ENCODE measurements at places on chromosomes 6 and 20. TPM values are rescaled to one million over a fixed set of nuclear protein-coding genes. Genes with fewer than 3 reads are reported as not detected.

The KCNS1 gene
- 0.18 TPM for total RNA-seq

- no peak for DNase-seq
Observed at GRCh38 chr20:16419138-16419715, 154.0 kb downstream of the KIF16B start.

- no peak for DNase-seq
Observed at GRCh38 chr20:4910951-4911350, 90.4 kb downstream of the SLC23A2 start.

GRCh38 chr6:12798326-12798725, 81.8 kb downstream of the PHACTR1 start:
- DNase-seq, result no peak

DNA sequence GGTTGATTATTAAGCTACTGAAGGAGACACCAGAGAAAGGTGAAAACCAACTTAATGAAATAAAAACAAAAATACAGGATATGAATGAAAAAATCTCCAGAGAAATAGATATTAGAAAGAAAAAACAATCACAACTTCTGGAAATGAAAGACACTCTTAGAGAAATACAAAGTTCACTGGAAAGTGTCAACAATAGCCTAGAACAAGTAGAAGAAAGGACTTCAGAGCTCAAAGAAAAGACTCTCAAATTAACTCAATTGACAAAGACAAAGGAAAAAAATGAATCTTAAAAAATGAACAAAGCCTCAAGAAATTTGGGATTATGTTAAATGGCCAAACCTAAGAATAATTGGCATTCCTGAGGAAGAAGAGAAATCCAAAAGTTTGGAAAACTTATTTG, 10.3 kb upstream of the MCM9 start:
- DNase-seq, result no peak

The C6orf15 gene
- not detected for total RNA-seq

DNA sequence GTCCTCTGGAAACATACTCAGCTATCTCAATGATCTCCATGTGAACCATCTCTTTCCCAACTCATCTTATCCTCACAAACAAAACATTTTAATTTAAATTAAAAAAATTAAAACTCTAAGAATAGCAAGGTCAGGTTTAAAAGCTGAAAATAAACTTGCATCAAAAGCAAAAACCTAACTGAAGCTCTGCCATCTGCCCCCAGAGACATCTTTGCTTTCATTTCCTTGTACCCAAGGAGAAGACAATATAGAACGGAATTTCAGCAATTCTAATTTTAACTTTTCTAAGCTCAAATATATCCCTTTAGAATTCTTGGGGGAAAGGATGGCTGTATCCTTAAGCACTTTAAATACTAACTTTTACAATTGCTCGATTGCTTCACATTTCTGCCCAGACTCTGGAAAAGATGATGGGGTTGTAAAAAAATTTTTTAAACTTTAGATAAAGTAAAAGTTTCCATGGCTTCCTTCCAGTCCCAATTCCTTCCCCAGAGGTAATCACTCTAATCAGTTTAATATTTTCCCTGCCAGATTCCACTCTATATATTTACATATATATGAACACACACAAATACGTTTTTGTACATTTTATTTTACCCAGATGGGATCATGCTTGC, 69.2 kb upstream of the SMIM29 start:
- DNase-seq, result no peak

The HSPA1A gene
- 58.5 TPM for total RNA-seq

The OPRM1 gene
- total RNA-seq, result not detected

DNA sequence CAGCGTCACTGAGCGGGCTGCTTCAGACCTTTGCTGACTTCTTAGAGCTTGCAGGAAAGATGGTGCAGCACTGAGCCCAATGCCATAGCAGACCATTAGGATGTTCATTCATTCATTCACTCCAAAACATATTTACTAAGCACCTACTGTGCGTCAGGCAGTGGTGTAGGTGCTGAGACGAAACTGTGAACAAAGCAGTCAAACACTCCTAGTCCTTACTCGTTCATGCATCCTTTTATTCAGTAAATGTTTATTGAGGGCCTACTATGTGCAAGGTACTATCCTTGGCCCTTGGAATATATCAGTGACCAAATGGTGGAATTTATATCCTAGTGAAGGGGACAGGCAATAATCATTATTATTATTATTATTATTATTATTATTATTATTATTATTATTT, 76.6 kb downstream of the TOX2 start:
- no peak for DNase-seq

DNA sequence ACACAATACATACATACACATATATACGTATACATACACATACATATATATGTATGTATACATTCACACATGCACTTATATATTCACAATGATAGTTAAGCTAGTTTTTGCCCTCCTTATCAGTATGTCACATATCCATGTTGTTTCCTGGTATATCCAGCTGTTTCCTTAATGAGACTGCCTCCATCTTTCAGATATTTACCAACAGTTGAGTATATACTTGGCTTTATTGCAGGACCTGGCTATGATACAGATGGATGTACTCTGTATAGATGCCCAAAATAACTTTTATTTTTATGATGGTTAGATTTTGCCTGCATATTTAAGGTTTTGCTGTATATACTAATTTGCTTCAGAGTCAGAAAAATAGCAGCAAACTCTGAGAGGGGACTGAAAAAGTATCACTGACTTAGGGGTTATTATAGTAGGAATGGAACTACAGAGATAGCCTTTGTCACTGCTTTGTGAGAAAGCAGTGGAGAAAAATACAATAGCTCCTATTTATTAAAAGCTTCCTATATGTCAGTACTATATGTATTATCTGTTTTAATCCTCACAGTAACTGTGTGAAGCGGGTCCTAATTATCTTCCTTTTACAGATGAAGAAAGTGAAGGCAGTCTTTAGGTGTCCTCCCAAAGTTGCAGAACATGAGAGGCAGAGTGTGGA, 35.5 kb downstream of the CARMIL1 start:
- DNase-seq, result no peak

GRCh38 chr6:28910901-28911690, 12.7 kb downstream of the TRIM27 start:
- no peak for DNase-seq

DNA sequence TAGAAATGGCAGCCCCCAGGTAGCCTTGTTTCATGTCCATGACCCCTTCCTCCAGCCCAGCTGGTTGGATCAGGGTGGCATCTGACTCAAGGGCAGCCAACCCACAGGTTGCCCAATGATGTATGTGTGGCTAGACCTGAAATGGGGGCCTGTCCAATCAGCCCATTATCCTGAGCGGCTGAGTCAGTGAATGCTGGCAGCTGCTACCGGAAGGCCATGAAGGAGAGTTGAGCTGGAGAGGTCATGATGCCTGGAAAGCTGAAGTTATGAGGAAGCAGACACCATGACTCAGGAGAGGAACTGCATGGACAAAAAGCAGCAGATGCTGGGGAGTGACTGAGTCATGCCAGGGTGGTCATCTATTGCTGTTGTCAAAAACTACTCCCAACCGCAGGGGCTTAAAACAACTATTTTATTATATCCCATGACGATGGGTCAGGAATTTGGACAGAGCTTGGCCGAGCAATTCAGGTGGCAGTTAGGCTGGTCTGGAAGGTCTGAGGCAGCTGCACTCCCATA, 67.3 kb downstream of the MDGA1 start:
- DNase-seq, result no peak

The LIN28B gene
- total RNA-seq, result 45.6 TPM

GRCh38 chr6:167415441-167415961, 90.6 kb downstream of the TTLL2 start:
- DNase-seq, result peak; percentile 56

The ABHD16B gene
- not detected for total RNA-seq

The TBC1D20 gene
- total RNA-seq, result 10.9 TPM

GRCh38 chr6:95785785-95786184, 208.4 kb downstream of the MANEA start:
- DNase-seq, result no peak

The OR2B6 gene
- not detected for total RNA-seq

The PAX1 gene
- total RNA-seq, result not detected

DNA sequence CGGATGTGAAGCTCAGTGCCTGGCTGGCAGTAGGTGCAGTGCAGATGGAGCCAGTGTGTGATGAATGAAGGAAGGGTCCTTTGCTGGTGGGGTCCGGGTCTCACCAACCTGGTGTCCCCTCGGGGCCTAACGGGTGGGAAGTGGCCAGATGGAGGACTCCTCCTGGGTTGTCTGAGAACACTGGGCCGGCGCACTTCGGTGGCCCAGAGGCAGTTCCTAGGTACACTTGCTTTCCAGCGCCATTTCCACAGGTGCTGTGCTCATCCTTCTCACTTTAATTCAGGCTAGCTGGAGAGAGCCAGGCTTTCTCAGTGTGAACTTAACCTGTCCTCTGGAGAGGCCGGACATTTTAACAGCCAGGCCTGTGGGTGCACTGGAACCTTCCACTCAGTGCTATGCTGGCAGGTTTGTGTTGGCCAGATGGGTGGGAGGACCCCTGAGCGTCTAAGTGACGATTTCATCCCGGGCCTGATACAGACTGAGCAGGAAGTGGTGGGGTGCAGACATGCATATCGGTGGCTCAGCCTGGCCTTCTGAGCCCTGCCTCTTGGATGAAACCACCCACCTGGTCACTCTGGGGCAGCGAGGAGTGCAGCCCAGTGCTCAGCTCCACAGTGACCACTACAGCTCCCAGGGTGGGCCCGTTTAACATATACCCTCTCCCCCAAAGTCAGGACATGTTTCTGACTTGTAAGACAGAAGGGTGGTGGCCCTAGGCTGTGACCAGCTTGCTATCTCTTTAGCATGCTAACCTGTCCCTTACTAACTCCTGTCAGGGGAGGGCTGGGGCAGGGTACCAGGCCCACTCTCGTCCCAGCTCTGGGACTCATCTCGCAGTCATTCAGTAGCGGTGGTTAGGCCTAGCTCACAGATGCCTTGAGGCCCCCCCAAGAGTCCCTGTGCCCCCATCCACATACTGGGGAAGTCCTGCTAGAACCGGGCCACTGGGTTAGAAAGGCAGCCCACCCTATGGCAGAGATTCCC, 8.2 kb upstream of the PYGB start:
- DNase-seq, result no peak

The FRK gene
- 0.10 TPM for total RNA-seq

DNA sequence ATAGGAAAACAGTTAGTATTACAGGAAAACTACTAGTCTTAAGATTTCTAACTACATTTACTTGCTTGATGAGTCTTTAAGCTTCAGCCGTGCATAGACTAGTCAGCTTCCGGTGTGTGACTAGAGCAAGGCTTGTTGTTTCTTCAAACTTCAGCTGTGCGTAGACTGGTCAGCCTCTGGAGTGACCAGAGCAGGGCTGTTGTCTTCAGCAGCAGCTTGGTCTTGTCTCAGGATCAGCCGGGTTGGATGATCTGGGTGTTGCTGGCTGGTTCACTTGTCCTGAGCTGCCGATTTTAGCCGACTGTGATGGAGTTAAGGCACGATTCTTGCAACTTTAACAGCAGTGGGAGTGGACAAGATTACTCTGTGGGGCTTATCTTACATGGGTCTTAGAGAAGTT, 44.7 kb downstream of the HLA-C start:
- DNase-seq, result no peak

The NEURL2 gene
- total RNA-seq, result 8.1 TPM

DNA sequence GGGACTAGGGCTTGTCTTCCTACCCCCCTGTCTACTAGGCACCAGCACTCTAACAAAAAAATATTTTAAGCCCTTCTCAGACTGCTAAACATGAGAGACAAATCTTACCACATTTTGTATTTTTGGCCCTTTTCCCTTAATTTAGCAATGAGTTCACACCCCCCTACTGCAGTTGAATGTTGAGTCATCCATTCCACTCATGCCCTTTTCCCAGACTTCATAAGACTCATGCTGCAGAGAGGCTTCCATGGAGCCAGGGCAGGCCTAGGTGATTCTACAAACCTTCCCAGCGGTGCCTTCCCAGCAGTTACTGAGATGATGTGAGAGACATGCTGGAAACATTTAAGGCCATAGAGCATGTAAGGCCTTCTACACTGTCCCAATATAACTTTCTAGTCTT, 53.9 kb downstream of the PXDC1 start:
- DNase-seq, result no peak

DNA sequence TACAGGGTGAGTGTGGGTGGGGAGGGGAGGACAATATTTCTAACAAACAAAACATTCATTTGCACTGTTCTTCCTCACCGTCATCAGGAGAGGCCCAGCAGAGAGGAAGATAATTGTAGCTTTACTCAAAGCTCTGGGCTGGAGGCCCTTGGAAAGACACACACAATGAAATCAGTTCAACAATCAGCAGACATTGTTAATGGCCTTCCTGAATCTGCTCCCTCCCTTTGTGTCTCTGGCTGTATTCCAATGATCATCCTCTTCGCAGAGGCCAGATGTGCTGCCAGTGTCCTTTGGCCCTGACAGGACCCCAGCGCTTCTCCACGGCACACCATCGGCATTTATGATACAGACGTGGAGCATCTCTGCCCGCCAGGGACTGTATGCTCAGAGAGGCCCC, 44.6 kb upstream of the LRFN2 start:
- no peak for DNase-seq

The EFCAB8 gene
- 0.44 TPM for total RNA-seq

The ADGB gene
- total RNA-seq, result not detected

DNA sequence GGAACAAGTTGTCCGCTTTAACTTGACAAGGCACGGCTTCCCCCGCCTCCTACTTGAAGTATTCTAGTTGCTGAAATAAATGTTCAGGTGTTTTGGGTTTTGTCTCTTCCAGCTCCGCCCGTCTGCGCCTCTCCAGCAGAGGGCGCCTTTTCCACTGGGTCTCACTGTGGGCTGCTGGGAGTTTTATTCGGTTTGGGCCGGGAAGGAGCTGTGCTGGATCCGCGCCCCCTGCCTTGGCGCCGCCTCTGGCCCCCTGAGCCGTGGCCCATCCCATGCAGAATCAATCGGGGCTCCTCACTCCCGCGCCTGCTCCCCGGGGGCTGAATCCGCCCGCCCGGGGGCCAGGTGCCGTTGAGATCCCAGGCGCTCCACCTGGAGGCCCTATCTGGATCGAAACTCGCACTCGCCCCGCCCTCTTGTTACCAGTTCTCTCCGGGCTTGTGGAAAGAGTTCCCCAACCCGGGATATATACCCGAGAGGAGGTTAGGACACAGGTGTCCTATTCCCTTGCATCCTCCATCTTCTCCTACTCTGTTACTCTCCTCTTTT, 51.0 kb upstream of the TCF21 start:
- peak; percentile 76 for DNase-seq

DNA sequence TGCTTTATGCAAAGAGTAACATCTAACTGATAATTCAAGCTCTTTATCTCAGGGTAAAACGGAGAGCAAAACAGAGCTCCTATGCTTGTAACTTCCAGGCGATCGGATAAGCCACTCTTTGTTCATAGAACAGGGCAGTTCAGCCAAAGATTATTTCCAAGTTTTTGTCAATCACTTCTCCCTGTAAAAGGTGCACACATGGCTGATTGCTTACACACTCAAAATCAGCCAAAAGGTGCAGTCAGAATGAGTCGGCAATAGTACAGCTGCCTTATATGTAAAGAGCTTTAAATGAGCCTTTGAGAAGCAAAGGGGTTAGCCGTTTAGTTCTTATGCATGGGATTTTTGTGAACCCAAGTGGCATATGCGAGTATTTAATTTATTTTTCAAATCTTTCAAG, 449.6 kb upstream of the POU3F2 start:
- DNase-seq, result no peak

GRCh38 chr20:3121271-3121911, 36.9 kb upstream of the AVP start:
- no peak for DNase-seq

The RSPH9 gene
- not detected for total RNA-seq

Measured in H7 (cell line).